ENCODE measurements at places on chromosomes 6 and 20.

GRCh38 chr6:72936766-72937559 is 288.3 kb downstream of the KHDC1L start:
- DNase-seq, result no peak

- DNase-seq, result no peak
These were observed 36.0 kb downstream of the KIZ start for GRCh38 chr20:21161926-21162325.

DNA sequence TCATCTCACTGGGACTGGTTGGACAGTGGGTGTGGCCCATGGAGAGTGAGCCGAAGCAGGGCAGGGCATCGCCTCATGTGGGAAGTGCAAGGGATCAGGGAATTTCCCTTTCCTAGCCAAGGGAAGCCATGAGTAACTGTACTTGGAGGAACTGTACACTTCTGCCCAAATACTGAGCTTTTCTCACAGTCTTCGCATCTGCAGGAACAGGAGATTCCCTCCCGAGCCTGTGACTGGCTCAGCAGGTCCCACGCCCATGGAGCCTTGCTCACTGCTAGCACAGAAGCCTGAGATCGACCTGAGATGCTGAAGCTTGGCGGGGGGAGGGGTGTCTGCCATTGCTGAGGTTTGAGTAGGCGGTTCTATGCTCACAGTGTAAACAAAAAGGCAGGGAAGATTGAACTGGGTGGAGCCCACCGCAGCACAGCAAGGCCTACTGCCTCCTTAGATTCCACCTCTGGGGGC is 10.4 kb upstream of the CALHM5 start:
- DNase-seq, result no peak

DNA sequence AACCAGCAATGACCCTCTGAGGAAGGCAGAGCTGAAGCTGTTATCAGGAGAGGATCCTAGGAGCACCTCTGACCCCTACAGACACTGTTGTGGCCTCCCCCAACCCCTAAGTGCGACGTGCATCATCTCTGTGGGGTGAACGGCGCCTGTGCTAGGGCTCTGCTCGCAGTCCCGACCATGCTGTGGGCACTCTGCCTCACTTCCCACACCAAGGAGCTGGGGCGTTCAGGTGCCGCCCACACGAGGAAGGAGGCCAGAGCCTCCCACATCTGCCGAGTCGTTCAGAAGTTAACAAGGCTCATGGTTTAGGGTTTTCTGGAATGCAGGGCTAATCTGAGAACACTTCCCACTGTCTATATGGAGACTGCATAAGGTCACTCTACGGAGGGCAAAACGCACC is 62.1 kb downstream of the GINS1 start:
- no peak for DNase-seq

DNA sequence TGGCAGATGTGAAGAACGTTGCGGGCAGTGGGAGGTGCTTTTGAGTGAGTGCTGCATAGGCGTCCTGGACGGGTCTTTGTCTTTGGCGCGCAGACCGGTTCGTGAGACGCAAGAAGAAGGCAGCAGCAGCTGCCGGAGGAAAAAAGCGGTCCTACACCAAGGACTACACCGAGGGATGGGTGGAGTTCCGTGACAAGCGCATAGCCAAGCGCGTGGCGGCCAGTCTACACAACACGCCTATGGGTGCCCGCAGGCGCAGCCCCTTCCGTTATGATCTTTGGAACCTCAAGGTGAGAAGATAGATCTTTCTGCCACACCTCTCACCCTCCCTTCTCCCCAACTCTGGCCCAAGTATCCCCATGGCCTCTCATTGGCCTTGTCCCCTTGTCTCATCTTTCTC is 1.1 kb downstream of the ABT1 start:
- DNase-seq, result no peak

DNA sequence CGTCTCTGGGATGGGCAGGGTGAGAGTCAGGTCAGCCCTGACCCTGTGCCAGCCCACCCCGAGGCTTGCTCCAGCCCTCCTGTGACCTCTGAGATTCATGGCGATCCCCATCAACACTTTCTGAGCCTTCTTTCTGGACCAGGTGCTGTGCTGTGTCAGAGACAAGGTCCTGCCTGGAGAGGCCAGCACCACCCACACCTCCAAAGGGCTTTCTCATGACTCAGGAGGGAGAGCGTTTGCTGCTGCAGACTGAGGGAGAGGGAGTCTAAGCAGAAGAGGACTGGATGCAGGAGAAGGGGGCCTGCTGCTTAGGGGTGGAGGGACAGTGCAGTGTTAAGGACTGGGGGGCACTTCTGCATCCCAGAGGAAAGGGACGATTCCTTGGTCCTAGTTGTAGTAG is 193.5 kb downstream of the LRFN2 start:
- DNase-seq, result no peak

GRCh38 chr6:32685603-32686002 is 19.1 kb upstream of the HLA-DQB1 start:
- DNase-seq, result no peak

DNA sequence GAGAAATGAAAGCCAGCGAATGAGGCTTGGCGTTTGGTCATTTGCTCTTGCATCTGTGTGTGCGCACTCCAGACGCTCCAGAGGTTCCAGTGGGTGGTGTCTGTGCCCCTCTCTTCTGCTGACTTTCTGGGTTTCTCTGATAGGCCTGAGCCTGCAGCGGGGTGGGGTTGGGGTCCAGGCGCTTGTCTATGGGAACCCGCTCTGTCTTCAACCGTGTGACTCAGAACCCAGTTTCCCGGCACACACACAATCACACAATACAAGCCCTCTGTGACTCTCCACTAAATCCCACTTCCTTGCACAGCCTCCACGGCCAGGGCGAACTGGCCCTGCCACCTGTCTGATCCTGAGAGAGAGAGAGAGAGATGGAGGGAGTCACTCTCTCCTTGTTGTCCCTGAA is 24.6 kb downstream of the RBM38 start:
- no peak for DNase-seq

DNA sequence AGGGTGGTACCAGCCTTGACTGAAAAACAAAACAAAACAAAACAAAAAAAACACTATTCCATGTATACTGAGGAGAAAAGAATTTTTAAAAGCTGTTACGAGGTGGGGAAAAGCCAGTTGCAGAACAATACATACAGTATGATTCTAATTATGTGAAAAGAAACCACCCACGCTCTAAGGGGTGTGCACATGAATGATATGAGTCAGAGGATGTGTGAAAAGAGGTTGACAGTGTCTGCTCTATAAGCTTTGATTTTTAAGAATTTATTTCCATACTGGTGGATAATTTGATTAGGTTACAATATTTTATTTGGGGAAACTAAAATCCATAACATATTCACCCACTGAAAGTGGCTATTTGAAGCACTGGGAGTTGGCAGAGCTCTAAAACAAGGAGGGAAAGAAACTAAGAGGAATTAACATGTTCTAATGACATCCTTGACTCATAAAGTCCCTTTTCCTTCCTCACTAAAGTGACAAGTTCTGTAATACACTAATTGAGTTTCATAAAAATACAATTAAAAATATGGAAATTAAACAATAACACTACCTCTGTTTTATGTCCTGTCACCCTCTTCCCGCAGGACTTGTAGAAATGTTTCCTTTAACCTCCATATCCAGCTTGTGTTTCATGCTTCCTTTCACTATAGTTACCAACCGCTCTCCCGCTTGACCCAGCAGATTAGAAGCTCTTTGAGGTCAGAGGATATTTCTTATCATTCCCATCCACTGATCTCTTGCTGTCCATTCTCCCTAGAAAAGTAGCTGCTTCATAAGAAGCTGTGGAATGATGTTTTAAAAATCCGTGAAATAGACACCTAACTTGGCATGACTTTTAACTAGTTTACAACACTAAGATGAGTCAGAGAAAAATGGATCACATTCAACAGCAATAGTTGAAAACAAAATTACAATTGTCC is 118.6 kb upstream of the CCDC28A start:
- no peak for DNase-seq

DNA sequence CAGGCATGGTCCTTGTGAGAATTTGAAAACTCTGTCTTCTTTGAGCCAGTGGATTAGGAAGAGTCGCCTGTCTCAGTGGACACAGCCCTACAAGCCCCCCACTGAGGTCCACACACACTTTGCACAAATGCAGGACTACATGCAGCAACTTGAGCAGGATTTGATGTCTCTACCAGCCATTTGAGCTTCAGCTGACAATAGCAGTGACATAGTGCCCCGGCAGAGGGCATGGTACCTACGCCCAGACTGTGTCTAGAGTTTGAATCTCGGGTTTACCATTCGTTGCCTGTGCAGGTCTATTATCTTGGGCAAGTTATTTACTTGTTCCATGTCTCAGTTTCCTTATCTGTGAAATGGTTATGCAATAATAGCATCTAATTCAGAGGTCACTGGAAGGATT is 580.1 kb downstream of the TFAP2B start:
- DNase-seq, result no peak

- peak; percentile 38 for DNase-seq
These were observed 125.5 kb downstream of the ANKRD60 start for GRCh38 chr20:58102744-58103516.

DNA sequence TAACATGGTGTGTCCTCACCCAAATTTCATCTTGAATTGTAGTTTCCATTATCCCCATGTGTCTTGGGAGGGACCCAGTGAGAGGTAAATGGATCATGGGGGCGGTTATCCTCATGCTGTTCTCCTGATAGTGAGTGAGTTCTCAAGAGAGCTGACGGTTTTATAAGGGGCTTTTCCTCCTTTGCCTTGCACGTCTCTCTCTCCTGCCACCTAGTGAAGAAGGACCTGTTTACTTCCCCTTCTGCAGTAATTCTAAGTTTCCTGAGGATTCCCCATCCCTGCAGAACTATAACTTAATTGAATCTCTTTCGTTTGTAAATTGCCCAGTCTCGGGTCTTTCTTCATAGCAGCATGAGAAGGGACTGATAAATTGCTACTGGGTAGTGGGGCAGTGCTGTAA is 789.3 kb downstream of the FRK start:
- no peak for DNase-seq

DNA sequence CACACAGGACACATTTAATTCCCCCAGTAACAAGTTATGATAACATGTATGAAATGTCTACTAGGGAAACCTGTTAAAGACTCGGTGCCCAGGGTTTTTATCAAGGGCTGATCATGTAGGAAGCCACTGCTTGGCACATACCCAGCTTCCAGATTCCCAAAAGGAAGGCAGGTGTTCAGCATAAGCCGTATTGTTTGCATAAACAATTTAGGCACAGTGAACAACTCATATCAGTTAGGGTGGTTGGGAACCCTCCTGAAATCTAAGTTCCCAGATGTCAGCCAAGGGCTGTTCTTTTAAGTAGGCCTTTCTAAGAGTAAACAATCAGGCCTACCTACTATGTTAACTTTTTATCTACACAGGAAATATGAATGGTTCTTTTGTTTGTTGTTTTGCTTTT is 74.1 kb downstream of the ASXL1 start:
- no peak for DNase-seq

DNA sequence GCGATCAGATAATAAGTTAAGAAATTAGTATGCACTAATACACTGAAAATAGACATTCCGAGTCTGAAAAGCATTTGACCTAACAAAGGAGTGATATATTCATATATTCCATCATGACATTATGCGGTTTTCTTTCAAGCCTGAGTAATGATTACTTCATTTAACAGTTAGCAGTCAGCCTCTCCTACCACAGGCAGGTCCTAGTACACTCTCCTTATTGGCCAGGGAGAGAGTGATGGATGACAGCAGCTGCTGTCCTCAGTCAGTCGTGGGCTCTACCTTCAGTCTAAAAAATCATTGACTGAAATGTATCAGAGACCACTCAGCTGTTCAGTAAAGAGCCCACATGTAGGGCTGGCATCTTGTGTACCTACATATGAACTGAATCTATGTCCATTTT is 33.2 kb upstream of the VGLL2 start:
- DNase-seq, result no peak

- DNase-seq, result no peak
These were observed 244.7 kb upstream of the RNF24 start for GRCh38 chr20:4260102-4260501.

- no peak for DNase-seq
These were observed 8.0 kb upstream of the F13A1 start for GRCh38 chr6:6328451-6328850.

DNA sequence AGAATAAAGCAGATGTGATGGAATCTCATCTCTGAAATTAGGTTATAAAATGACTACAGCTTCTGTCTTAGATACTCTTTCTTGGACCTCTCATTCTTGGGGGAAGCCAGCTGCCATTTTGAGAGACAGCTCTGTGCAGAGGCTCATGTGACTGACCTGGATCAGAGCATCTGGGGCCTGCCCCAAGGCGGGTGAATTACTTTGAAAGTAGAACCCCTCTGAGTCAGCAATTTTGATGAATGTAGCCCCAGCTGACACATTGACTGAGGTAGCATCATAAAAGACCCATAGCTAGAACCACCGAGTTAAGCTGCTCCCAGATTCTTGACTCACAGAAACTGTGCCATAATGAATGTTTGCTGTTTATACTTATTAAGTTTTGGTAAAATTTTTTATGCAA is 124.5 kb downstream of the THEMIS start:
- no peak for DNase-seq

- no peak for DNase-seq
These were observed 207.4 kb upstream of the ZNF217 start for GRCh38 chr20:53800883-53801604.

DNA sequence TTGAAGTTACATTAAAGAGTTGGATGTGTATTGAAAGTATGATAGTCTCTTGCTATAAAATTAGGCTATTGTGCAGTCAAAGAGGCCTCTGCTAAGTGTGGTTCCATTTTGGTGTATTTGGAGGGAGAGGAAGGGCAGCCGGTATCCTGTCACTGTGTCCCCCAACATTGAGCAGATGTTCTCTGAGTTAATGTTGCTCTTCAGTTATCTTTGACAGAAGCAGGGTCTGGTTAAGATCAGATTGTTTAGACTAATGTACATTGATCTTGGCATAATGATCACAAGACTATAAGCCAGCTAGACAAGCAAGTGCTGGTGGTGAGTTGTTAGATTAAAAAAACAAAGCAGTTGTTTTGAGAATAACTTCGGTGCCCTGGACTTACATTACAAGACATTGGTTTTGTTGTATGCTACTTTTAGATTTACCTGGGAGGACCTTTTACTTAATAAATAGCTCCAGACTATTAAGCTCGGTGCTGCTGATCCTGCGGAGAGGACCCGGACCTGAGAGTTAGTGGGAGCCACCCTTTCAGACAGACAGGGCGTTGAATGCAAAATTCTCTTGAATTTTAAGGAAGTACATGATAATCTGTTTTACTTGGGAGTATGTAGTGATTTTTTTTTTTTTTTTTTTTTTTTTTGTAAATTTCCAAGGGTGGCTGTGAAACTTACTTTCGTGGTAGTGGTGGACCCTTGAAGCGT is 97.8 kb downstream of the JARID2 start:
- DNase-seq, result no peak

Data from activated T-cell treated with anti-CD3 and anti-CD28 coated beads, Interleukin-2, amount 50 U/mL, for 24 hours (primary cell).